ENCODE measurements at places on chromosomes 12 and 14.

DNA sequence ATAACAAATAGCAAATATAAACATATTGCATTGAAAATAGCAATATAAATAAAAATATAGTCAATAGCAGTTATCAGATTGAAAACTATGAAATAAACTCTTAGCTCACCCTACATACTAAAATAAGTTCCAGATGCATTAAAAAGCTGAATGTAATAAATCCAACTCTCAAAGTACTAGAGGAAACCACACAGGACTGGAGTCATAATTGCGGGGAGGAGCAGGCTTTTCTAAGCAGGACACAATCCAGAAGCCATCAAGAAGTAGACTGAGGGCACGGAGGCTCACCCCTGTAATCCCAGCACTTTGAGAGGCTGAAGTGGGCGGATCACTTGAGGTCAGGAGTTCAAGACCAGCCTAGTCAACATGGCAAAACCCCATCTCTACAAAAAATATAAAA, 22.2 kb downstream of the GSC start:
- no peaks in the 10 kb centered on the region for H3K36me3 ChIP-seq
- no peak overlapping the region for H3K4me3 ChIP-seq
- no peak for DNase-seq
- no peaks in the 10 kb centered on the region for H3K27me3 ChIP-seq

- no peaks in the 10 kb centered on the region for H3K4me1 ChIP-seq
- H3K27me3 ChIP-seq: no peaks in the 10 kb centered on the region
- no peak overlapping the region for H3K27ac ChIP-seq
- no peaks in the 10 kb centered on the region for H3K36me3 ChIP-seq
- no peak for DNase-seq
Measured at GRCh38 chr12:13948621-13949020, 32.8 kb downstream of the GRIN2B start.

GRCh38 chr14:106877517-106877916, 1351.1 kb downstream of the TMEM121 start:
- H3K4me3 ChIP-seq: no peak overlapping the region
- no peaks in the 10 kb centered on the region for H3K4me1 ChIP-seq
- H3K27ac ChIP-seq: no peak overlapping the region
- no peaks in the 10 kb centered on the region for H3K27me3 ChIP-seq
- no peaks in the 10 kb centered on the region for H3K36me3 ChIP-seq

DNA sequence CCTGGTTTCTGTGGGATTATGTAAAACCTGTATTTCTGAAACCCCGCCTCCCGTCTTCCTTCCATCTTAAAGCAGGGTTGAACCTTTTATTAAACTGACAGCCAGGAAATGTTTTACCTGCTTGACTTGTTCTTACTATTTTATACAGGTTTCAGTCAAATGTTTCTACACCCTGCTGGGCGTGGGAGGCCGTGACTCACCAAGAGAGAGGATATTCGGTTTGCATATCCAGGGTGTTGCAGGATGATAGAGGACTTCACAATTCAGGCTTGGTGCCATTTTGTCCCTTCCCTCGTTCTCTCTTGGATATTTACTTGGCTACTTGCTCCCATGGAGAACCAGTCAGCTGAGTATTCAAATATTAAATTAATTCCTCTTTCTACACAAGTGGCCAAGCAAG, 69.7 kb downstream of the ARF6 start:
- 0 out of 2 replicates have a peak, but pooled peaks cover 2% of the 10 kb centered on the region for H3K4me1 ChIP-seq
- no peaks in the 10 kb centered on the region for H3K36me3 ChIP-seq
- H3K4me3 ChIP-seq: no peak overlapping the region
- H3K27me3 ChIP-seq: no peaks in the 10 kb centered on the region
- DNase-seq: no peak

- no peak for DNase-seq
- peaks cover 4% of the 10 kb centered on the region for H3K4me1 ChIP-seq
- no peak overlapping the region for H3K4me3 ChIP-seq
Measured at GRCh38 chr12:39124768-39125167, 219.4 kb upstream of the CPNE8 start.

- H3K36me3 ChIP-seq: no peaks in the 10 kb centered on the region
- 0 out of 2 replicates have a peak, but pooled peaks cover 1% of the 10 kb centered on the region for H3K4me1 ChIP-seq
- no peak overlapping the region for H3K27ac ChIP-seq
- no peak overlapping the region for H3K4me3 ChIP-seq
Measured at GRCh38 chr14:53881161-53881871, 75.3 kb downstream of the BMP4 start.

DNA sequence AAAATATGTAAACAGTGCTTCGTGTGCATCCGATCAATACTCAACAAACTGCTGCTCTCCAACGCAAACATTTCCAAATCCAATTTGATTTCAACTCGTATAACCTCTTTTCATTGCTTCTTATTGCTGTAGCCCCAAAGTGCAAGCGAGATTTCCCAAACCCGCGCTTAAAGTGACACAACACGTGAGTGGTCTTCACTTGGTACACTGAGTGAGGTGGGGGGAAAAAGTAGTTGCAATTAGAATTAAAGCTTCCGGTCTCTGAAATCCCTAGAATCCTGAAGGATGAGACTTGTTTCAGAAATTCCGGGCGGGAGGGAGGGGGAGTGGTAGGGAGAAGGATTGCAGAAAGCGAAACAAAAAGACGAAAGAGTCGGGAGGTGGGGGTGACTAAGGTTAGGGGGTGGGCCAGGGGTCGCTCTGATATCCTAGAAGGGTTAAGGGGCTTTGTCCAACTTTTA, 387.5 kb downstream of the BCAT1 start:
- peak overlapping the region; percentile 60 for H3K4me3 ChIP-seq
- H3K36me3 ChIP-seq: no peaks in the 10 kb centered on the region
- H3K27me3 ChIP-seq: peaks cover 3% of the 10 kb centered on the region

GRCh38 chr14:75559451-75560222, 18.8 kb upstream of the FLVCR2 start:
- DNase-seq: no peak
- peaks cover 2% of the 10 kb centered on the region for H3K4me1 ChIP-seq
- H3K27me3 ChIP-seq: no peaks in the 10 kb centered on the region
- no peak overlapping the region for H3K4me3 ChIP-seq
- H3K36me3 ChIP-seq: no peaks in the 10 kb centered on the region
- H3K27ac ChIP-seq: no peak overlapping the region

- H3K27ac ChIP-seq: no peak overlapping the region
- no peaks in the 10 kb centered on the region for H3K36me3 ChIP-seq
- no peaks in the 10 kb centered on the region for H3K27me3 ChIP-seq
Measured at GRCh38 chr14:68666236-68666635, 126.6 kb downstream of the ZFP36L1 start.

DNA sequence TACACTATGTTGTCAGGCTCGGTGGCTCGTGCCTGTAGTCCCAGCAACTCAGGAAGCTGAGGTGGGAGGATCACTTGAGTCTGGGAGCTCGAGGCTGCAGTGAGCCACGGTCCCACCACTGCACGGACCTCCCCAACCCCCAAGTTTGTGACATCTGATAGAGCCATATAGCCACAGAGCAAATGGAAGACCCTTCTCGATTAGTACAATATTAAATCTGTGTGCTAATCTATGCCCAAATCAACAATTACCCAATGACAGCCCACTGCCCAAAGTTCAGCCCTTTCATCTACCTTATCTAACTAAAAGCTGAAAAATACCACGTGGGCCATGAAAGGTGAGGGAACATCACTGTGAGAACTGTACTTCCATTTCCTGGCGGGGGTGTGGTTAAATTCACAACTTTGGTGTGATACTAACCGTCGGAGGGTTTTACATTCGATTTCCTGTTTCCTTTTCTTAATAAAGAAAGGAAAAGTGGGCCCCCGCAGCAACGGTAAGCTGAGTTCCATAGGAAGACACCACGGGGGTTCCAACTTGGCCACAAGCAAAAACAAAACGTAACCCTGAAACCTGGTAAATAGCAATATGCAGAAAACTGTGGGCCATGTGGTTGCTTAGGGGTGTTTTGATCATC, 31.2 kb upstream of the FOS start:
- no peak overlapping the region for H3K4me3 ChIP-seq
- H3K27me3 ChIP-seq: no peaks in the 10 kb centered on the region
- no peaks in the 10 kb centered on the region for H3K4me1 ChIP-seq
- DNase-seq: no peak

DNA sequence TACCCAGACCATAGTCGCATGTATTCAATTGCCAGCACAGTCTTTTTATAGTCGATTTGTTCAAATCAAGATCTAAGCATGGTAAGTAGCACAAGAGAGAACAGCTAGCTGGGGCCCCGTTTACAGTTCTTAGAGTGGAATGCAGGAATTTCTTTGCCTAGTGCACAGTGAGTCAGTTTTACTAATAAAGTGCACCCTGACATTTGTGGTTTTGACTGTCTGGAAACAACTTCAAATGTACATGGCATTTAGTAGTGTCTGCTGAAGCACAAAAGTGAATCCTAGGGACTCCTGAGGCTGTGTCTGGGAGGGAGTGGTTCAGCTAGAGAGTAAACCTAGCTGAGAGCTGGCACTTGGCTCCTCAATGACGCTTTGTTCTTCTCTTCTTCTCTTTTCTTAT, 64.9 kb downstream of the TMX1 start:
- H3K27me3 ChIP-seq: no peaks in the 10 kb centered on the region
- no peak overlapping the region for H3K4me3 ChIP-seq
- no peak for DNase-seq
- H3K36me3 ChIP-seq: no peaks in the 10 kb centered on the region
- H3K27ac ChIP-seq: no peak overlapping the region

GRCh38 chr14:85342858-85343607, 186.9 kb upstream of the FLRT2 start:
- no peaks in the 10 kb centered on the region for H3K36me3 ChIP-seq
- no peak for DNase-seq
- no peak overlapping the region for H3K4me3 ChIP-seq
- H3K4me1 ChIP-seq: no peaks in the 10 kb centered on the region

- H3K27ac ChIP-seq: no peak overlapping the region
- H3K36me3 ChIP-seq: no peaks in the 10 kb centered on the region
- DNase-seq: no peak
Measured at GRCh38 chr12:7161811-7162210, 27.7 kb upstream of the PEX5 start.

DNA sequence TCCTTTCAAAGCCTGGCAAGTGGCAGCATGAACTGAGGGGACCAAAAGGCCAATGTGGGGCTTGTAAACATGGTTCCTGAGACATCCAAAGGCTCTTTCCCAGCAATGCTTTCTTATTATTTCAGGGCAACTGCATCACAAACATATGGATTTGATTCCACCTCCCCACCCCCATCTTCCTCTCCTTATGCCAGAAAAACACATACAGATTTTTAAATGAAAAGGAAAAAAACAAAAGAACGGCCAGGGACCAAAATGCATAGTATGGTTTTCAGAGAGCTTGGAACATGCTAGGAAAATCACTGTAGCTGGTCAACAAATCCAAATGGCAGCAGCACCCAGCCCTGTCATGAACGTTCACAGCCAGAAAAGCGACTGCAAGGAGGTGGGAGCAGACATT, 167.6 kb downstream of the ANO2 start:
- H3K36me3 ChIP-seq: no peaks in the 10 kb centered on the region
- DNase-seq: no peak
- no peaks in the 10 kb centered on the region for H3K27me3 ChIP-seq
- no peak overlapping the region for H3K4me3 ChIP-seq
- no peaks in the 10 kb centered on the region for H3K4me1 ChIP-seq

DNA sequence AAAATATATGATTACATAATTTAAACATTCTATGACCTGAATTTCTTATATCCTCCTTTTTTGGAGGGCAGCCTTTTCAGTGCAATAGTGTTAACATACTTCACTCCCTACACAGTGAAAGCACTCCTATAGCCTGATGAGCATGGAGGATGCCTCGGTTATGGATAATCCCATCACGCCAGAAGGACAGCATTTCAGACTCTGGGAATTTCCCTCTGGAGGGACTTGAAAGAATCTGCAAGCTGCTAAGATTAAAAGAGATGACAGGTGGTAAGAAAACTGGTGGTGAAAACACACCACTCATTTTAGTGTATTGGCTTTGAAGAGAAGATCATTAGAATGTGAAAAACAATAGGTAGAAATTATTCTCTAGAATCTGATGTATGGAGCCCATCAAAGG, 99.3 kb upstream of the LMNTD1 start:
- H3K27ac ChIP-seq: no peak overlapping the region
- no peaks in the 10 kb centered on the region for H3K4me1 ChIP-seq
- DNase-seq: no peak

DNA sequence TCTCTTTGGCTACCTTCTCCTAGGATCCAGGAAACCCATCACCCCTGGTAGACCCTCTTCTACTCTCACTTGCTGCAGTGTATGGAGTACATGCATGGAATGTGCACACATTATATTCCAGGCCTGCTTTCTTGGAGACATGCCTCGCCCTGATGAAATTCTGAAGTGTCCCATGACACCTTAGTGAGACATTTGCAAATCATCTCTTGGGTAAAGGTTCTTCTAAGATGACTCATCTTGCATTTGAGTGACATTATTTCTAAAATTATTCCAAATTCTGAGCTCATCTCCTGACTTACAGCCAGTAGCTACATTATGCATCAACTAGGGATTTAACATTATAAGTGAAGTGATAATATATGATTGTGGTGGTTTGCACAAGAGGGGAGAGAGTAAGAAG, 49.8 kb downstream of the SDR9C7 start:
- no peak overlapping the region for H3K27ac ChIP-seq
- no peak for DNase-seq
- H3K4me3 ChIP-seq: no peak overlapping the region
- no peaks in the 10 kb centered on the region for H3K36me3 ChIP-seq

DNA sequence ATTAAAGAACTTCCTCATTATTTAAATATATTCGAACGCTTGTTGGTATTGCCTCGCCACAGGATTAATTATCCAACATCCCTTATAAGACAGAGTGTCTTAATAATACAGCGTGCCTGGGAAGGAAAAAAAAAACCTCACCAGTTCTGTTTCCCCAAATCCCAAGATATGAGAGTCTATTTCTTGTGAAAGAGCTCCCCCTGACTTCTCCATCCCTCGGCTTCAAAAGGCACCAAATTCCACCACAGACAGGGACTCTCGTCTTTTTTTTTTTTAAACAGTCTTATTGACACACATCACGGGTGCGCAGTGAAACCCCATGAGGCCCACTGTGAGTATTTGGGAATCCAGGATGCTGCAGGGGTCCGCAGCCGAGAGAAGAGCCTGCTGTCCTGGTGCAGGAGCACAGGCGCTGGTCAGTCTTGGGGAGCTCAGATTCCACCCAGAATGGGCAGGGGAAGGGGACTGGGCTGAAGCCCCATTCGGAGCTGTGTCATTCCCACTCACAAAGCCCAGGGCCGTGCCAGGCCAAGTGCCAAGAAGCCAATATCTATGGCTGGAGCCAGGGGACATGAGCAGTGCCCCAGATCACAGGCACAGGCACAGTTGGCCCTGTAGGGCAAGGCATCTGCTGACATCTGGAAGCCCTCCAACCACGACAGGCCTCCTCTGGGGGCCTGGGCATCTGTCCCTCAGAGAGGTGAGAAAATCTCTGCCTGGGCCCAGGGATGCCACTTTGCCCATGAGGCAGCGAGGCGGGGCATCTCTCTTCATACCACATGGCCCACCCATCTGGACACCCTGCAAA, 71.9 kb downstream of the BCL11B start:
- H3K27me3 ChIP-seq: no peaks in the 10 kb centered on the region
- H3K4me3 ChIP-seq: no peak overlapping the region
- H3K36me3 ChIP-seq: no peaks in the 10 kb centered on the region
- no peak overlapping the region for H3K27ac ChIP-seq

GRCh38 chr12:53624956-53625355, 1.2 kb downstream of the ATF7 start:
- DNase-seq: no peak
- no peaks in the 10 kb centered on the region for H3K36me3 ChIP-seq
- H3K27ac ChIP-seq: no peak overlapping the region
